ENCODE measurements at places on chromosomes 2 and 18.

- no peak for DNase-seq
These were observed 104.3 kb downstream of the NDUFA10 start for GRCh38 chr2:239920693-239921365.

DNA sequence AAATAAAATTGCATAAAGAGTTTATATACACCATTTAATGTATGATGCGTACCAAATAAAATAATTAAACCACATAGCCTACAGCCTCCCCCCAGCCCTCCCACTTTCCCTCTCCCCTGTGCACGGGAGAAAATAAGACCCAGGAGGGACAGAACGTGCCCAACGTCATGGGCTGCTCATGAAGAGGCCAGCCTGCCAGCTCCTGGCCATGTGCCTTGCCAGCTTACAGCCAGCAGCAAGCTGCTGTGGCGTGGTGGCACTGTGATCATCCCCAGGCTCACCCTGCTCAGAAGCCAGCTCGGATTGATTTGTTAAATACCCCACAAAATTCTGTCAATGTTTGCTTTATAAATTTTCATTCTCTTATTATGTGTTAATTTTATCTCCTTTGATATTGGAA, 7.6 kb downstream of the GPR148 start:
- no peak for DNase-seq

DNA sequence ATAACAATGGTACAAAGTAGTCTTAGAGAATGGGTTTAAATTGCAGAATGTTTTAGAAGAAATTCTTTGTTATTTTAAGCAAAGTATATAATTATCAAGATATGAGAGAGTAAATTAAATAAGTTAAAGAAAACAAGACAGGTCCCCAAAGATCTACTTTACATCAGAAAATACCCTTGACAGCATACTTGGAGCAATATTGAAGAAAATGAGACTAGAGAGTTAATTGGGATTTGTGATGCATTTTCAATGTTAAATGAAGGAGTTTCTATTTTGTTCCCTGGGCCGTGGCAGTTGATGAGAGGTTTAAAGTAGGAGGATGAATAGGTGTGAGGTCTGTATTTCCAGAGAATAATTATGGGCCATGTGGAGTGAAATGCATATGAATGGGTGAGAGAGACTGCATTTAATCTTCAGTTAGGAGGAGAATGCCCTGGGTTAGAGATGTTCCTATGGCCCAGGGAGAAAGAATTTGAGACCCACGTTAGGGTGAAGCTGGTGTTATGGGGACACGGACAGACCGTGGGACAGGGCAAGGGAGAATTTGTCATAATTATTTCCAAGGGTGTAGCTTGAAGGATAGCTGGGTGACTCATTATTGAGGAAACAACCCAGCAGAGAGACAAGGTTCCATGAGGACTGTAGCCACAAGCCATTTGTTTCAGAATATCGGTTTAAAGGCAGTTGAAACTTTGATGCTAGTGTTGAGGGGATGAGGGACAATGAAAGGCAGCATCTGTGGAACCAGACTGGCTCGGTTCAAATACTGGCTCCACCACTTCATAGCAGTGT, 22.7 kb downstream of the MGAT5 start:
- no peak for DNase-seq

GRCh38 chr2:8244639-8245038, 437.2 kb upstream of the ID2 start:
- no peak for DNase-seq

- no peak for DNase-seq
These were observed 128.7 kb downstream of the TXNL1 start for GRCh38 chr18:56509656-56510055.

GRCh38 chr2:72124376-72124775, 23.3 kb downstream of the CYP26B1 start:
- peak; percentile 57 for DNase-seq

- peak; percentile 25 for DNase-seq
These were observed 29.9 kb downstream of the ANO7 start for GRCh38 chr2:241218131-241219029.

DNA sequence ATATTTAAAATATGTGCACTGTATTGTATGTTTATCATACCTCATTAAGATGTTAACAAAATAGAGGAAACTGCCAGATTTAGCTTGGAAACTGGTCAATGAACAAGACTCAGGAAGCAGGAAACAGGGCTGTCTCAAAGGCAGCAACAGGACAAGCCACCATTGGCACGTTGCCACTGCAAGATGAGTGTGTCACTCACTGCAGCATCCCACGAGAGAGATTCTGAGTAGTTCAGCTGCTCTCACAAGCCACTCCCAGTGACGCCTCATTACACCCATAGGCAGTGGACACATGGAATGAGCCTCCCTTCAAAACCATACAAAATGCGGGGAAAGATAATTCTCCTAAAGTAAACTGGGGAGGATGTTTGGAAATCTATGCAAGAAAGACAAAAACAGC, 181.9 kb upstream of the DLGAP1 start:
- no peak for DNase-seq

- no peak for DNase-seq
These were observed 230.4 kb downstream of the FHOD3 start for GRCh38 chr18:36527740-36528455.

DNA sequence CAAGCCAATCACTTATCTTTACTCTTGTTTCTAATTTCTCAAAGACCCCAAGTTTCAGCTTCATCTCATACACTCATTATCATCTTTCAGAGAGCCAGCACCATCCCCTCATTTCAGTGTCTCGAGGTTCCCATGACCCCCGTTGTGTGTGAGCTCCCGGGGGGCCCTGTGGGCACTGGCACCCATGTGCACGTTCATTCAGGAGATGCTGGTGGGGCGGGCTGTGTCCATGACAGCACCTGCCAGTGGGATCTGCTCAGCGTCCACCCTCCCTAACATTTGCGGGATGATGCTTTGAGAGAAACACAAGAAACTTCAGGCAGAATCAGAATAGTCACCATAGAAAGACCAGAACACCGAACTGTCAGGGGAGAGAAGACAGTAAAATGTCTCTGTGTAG, 120.5 kb downstream of the MBP start:
- no peak for DNase-seq

DNA sequence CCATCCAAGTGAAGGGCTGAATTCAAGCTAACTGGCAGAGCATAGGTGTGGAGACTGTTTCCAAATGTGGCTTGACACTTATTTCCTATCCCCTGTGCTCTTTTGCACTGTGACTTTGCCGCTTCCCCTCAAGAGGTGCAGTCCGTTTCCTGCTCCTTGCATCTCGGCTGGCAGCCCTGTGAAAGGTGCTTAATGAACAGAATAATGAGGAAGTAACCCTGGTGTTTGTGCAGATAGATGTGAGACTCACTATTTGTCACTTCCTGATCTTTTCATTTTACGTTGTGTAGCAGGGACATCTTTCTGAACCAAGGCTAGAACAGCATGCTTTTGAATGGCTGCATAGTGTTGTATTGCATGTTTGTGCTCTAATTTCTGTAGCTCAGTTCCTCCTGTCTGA, 60.8 kb downstream of the CEP192 start:
- no peak for DNase-seq

- no peak for DNase-seq
These were observed 22.6 kb upstream of the DAPL1 start for GRCh38 chr2:158772306-158773078.

GRCh38 chr18:59708988-59709387, 11.8 kb upstream of the CCBE1 start:
- DNase-seq, result no peak

DNA sequence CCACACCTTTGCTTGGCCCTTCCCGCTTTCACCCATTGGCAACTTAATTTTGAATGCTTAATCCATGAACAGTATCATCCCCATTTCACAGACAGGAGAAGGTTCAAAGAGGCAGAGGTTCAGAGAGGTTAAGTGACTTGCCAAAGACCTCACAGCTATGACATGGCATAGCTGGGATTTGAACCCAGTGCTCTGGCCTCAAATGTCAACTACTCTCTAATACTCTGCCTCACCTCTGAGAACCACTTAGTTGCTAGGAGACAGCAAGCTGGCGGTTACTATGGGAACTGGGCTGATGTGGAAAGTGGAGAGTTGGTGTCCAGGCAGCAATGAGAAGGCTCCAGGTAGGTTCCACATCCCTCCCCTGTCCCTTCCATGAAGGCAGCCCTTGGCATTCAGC, 15.8 kb upstream of the PRSS56 start:
- no peak for DNase-seq

- peak; percentile 38 for DNase-seq
These were observed 179.9 kb upstream of the NCKAP5 start for GRCh38 chr2:133748007-133748700.

DNA sequence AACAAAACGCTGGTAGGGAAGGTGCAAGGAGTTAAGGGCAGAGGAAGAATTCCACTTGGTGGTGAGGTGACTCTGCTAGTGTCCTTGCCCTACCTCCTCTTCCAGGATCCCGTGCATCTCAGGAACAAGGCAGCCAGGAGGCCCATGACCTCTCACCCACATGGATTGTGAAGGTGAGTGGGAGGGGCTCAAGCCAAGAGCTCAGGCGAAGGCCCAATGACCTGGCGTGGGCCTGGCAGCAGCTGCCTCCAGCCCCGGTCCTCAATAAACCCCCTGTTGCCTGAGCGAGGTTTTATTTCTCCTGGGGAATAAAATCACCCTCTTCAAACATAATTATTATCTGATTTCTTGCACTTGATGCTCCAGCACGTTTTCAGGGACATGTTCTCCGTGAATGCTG, 28.2 kb downstream of the LAMA1 start:
- DNase-seq, result no peak

GRCh38 chr2:200786826-200787225, 24.9 kb upstream of the BZW1 start:
- peak; percentile 63 for DNase-seq

- no peak for DNase-seq
These were observed 49.1 kb upstream of the SCN9A start for GRCh38 chr2:166424841-166425240.

- DNase-seq, result no peak
These were observed 1059.7 kb upstream of the ACVR2A start for GRCh38 chr2:146785101-146785500.

GRCh38 chr2:112198780-112199179, 56.1 kb downstream of the ZC3H8 start:
- peak; percentile 12 for DNase-seq

DNA sequence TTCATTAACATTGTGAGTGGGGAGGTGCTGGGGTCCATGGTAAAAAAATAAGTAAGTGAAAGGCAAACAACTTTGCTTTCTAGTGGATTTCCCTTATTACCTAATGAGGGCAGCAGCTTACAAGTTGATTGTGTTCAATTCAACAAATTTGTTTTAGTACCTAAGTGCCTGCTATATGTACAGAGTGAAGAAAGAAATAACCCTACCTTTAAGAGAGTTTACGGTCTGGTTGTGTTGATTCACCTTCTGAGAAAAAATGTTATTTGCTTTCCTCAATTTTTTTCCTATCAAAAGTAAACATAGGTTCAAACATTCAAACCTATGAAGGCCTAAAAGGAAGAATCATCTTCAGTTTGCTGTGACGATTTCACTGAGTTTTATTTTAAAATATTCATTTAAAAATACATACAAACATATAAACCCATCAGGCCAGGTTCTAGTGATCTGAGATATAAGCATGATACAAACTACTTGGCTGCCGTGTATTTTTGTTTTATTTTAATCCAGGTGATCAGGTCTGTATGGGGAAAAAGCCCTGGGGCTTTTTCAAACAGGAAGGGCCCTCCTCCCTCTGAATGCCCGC, 1.5 kb upstream of the SPTBN1 start:
- DNase-seq, result no peak

- no peak for DNase-seq
These were observed 43.7 kb upstream of the COX7A2L start for GRCh38 chr2:42404676-42405075.

DNA sequence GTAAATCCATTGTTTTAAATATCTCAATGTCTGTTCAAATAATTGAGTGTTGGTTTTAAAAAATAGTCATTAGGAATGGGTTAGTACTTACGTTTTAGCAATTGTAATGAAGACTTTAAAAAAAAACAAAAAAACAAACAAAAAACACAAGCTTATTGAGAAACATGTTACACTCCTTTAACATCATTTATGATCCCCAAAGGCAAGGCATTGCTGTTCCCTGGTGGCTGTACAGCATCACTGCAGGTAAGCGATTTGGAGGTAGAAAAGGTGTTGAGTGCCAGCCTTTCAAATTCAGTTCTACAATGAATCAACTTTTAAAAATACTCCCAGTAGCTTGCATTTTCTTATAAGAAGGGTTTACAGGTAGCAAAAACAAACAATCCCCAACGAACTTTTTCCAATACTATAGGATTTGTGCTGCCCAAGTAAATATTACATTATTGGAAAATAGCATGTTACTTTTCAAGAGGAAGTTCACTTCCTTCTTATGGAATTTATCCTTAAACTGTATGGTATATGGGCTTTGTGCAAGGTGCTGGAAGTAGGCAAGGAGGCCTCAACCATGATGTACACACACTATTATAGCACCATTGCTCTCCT, 27.5 kb downstream of the CNRIP1 start:
- DNase-seq, result peak; percentile 8

GRCh38 chr2:171571721-171572120, 49.4 kb downstream of the CYBRD1 start:
- DNase-seq, result no peak

DNA sequence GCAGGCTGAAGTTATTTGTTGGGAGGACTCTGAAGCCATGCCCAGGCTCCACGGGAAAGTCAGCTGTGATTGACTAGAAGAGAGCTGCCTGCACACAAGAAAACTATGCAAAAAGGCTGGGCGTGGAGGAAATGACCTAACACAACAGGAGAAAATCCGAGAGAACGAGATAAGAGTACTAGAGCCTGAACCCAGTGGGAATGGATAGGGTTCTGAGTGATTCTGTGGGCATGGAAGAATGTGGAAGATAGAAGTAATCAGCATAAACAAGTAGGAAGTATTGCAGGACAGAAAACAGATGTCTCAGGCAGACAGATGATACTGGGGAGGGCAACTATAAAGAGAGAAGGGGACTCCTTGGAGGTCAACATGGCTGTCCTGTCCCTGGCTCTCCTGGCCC, 12.1 kb upstream of the COPS8 start:
- peak; percentile 72 for DNase-seq

DNA sequence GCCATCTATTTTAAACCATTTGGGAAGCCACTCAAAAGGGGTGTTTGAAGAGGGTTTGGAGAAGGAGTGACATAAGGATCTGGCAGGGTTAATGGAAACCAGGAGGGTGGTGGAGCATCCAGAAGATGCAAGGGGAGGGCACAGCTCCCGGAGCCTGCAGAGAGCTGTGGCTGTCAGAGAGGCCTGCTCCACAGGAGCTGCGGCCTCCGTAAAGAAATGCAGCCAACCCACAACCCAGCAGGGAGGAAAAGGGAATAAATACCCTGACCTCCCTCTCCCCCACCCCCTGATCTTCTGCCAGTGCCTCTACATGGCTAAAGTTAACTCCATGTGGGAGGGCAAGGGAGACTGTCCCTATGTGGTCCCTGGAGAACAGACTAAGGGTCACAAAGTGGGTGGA, 567.1 kb upstream of the POU3F3 start:
- DNase-seq, result no peak

DNA sequence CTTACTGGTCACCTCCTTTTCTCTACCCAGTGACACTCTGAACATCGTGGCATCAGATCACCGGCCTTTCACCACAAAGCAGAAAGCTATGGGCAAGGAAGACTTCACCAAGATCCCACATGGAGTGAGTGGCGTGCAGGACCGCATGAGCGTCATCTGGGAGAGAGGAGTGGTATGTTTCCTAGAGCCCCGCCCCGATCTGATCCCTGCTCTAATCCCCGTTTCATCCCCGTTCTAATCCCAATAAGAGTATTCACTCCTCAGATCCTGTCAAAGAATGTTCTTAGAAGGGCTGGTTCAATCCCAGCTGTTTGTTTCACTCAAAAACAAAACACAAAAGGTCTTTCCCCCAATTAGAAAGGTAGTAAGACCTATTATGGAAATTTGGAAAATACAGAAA, 30.4 kb upstream of the MAPRE3 start:
- DNase-seq, result no peak

Data from fibroblast of skin of abdomen (primary cell).